ENCODE measurements at places on chromosomes 3 and 15.
A peak's percentile ranks its signal among the peaks of the same experiment; 100 is the strongest.

GRCh38 chr15:33150971-33151370 is 43.5 kb downstream of the FMN1 start:
- no peak for DNase-seq

GRCh38 chr3:127694467-127695215 is 21.9 kb downstream of the ABTB1 start:
- no peak for DNase-seq

GRCh38 chr3:184565421-184566211 is 4.0 kb downstream of the EPHB3 start:
- peak; percentile 78 for DNase-seq

DNA sequence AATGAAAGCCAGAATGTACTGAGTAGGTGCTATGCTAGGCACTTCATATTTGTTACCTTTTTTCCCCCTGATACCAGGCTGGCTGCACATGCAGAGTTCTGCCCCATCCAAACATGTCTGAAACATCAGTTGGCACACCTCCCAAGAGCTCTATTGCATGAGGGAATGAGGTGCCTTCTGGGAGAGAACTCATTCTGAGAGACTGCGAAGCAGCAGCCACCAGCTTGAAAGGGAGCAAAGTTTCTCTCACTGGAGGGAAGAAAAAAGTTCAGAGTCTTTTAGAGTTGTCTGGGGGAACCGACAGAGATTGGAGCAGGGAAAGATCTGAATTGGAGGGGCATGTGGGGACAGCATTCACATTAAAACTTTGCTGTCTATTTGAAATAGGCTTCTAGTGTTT is 84.1 kb downstream of the AGBL1 start:
- no peak for DNase-seq

- no peak for DNase-seq
Observed at GRCh38 chr3:193905541-193906396, 230.2 kb upstream of the HES1 start.

GRCh38 chr15:78950902-78951840 is 6.3 kb upstream of the CTSH start:
- no peak for DNase-seq

- DNase-seq: peak; percentile 67
Observed at GRCh38 chr3:47912006-47912504, 104.2 kb downstream of the MAP4 start.

DNA sequence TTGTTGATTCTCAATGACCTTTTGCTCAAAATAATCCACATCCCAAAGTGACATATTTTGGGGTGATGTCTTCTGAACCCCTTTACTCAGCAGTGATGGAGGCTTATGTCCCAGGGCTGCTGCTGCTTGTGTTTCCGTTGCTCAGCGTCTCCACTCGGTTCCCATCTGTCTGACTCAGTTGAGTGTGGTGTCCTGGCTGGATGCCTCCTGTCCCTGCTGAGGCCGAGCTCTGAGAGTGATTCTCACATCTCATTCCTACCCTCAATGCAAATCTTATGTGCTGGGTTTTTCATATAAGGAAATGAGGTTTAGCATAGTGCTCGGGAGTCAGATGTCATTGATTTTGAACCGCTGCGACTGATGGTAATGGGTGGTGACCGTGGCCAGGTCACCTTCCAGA is 247.4 kb downstream of the GABRG3 start:
- DNase-seq: no peak

DNA sequence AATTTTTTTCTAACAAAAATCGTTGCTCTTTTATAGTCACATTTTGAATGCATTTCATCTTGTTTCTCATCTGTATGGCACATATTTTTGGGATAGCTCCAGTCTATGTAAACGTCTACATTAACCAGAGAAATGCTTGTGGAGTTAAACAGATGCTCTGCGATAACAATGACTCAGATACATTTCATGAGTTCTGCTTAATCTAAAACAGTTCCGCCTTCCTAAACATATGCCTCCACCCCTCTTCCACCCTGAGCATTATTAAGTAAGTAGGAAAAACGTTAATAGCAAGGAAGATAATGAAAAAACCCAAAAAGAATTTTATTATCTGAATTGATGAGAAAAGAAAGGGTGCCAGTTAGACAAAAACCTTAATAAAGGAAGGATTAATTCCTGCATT is 396.1 kb downstream of the TUSC7 start:
- DNase-seq: no peak

GRCh38 chr3:192928016-192928415 is 10.4 kb upstream of the MB21D2 start:
- no peak for DNase-seq

GRCh38 chr3:153595186-153595815 is 433.3 kb downstream of the RAP2B start:
- no peak for DNase-seq

GRCh38 chr3:115100806-115101205 is 46.3 kb downstream of the ZBTB20 start:
- DNase-seq: no peak

DNA sequence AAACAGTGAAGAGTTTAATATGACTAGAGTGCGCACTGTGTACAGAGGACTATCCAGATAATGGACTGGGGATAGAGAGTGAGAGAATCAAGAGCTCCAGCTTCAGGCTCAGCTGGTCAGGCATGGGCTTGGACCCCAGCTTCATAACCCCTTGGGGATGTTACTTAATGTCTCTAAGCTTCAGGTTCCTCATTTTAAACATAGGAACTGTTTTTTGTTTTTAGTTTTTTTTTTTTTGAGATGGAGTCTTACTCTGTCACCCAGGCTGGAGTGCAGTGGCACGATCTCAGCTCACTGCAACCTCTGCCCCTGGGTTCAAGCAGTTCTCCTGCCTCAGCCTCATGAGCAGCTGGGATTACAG is 9.9 kb upstream of the BRPF1 start:
- DNase-seq: no peak

- DNase-seq: no peak
Observed at GRCh38 chr3:32709346-32709745, 24.4 kb downstream of the CNOT10 start.

GRCh38 chr15:41979493-41980266 is 7.3 kb upstream of the EHD4 start:
- peak; percentile 31 for DNase-seq

GRCh38 chr15:64751464-64751863 is 23.9 kb downstream of the RBPMS2 start:
- no peak for DNase-seq

DNA sequence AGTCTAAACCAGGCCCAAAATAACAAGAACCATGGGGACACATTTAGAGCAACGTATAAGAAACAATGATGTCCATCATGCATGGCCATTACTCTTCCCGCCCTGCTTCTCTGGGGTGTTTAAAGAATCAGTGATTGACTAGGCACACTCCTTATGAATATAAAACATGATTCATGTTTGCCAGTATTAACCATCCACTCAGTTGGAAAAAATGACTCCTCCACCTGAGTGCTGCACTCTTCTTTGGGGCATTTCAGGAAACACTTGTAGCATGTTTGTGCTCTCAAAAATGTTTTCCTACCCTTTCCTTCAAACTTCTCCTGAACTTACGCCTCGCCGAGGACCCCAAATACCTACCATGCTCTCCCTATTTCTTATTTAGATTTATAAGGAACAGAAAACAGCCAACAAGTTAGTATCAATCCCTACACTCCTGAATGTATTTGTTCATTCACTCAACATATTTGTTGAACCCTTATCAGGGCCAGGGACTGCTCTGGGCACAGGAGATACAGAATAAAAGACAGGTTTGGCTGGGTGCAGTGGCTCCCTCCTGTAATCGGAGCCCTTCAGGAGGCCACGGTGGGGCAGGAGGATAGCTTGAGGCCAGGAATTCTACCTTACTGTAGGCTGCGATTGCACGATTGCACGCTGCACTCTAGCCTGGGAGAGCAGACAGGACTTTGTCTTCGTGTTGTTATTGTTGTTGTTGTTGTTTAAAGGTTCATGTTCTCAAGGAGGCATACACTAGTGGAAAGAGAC is 137.0 kb downstream of the TMCO5A start:
- no peak for DNase-seq

DNA sequence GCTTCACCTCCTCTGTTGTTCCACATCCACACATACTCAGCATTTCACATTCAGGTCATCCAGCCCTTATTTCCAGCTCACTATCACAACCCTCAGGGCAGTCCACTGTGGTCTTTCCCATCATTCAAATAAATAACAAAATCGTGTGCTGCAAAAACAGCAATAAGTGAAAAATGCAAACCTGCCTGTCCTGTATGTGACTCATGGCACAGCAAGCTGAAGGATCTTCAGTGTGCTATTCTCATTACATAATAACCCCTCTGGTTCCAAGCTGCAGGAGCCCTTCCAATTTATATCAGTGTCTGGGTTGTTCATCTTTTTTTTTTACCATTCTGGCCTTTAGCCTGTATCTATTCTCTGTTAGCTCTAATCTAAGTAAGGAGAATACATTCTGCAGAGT is 185.3 kb upstream of the UBE2E2 start:
- DNase-seq: no peak

DNA sequence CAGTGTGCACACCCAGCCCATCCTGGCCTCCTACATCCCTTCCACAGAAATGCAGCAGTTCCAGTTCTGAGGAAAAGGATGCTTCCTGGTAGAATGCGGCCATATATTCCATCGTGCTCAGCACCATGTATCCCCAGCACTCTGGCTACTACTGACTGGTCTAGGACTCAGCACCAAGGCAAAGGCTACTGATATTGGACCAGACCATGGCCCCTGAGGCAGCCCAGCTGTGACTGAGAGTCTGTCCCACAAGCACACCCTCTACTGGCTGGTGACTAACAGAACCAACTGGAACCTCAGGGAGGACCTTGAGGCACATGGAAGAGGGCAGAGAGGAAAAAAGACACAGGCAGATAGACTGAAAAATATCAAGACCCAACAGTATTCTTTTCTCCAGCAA is 30.0 kb downstream of the TARS3 start:
- no peak for DNase-seq

- DNase-seq: no peak
Observed at GRCh38 chr3:4849739-4850138, 129.5 kb upstream of the BHLHE40 start.

GRCh38 chr3:104873331-104873730 is 493.4 kb upstream of the ALCAM start:
- DNase-seq: no peak

- DNase-seq: no peak
Observed at GRCh38 chr3:45644791-45645201, 44.4 kb upstream of the SACM1L start.

DNA sequence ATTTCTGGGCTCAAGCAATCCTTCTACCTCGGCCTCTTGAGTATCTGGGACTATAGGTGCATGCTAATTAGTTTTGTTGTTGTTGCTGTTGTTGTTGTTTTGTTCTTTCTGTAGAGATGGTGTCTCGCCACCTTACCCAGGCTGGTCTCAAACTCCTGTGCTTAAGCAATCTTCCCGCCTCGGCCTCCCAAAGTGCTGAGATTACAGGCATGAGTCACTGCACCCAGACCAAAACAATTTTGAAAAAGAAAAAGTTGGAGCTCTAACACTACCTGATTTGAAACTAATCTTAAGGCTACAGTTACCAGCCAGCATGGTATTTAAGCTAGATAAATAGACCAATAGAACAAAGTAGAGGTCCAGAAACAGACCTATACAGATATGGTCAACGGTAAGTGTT is 29.8 kb downstream of the KPNA1 start:
- no peak for DNase-seq

DNA sequence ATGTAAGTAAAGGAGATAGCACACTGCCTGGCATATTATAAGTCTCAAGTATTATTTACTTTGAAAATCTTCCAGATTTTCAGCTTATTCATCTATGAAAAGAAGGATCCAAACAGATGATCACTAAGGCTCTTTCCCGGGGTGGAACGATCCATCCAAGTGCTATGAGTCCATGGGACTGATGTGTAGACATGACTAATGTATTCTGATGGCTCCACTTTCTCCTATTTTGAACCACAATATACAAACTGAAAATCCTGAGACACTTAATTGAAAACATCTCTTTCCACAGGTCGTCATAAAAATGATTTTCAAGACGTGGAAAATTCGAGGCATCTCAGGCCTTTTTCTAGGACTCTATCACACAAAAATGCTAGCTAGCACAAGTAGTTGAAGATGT is 33.4 kb upstream of the CHRM5 start:
- no peak for DNase-seq

DNA sequence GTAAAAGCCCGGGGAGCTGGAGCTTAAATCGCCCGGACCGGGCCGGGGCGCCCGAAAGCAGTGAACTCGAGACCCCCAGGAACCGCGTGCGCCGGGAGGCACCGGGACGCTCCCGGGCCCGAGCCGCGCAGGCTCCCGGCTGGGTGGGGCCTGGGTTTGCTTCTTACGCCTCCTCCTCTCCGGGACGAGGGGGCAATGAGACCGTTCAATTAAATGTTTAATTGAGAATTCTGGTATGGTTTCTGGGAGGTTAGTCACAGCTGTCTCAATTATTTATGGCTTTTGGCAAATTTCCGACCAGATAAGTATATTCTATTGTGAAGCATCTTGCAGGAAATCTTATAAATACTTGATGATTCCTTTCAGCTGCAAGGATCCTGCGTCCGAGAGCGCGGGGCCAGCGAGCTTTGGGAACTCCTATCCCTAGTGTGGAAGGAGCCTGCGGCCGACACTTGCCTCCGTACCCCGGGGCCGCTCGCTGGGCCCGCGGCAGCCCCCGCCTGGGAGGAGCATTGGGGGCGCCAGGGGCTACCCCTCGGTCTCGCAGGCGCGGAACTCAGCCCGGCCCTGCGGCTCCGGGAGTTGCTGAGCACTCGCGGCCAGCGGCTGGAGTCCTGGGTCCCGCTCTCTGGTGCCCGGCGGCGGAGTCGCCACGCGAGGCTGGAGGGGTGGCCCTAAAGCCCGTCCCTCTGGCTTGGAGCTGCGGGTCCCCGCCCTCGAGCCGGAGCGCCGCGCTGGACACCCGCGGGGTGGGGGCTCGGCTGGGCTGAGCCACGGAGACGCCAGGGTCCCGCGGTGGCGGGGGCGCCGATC is 10.3 kb downstream of the ISL2 start:
- DNase-seq: no peak

GRCh38 chr15:49673861-49674260 is 53.0 kb downstream of the DTWD1 start:
- no peak for DNase-seq

- no peak for DNase-seq
Observed at GRCh38 chr15:52105846-52106245, 6.7 kb downstream of the BCL2L10 start.

GRCh38 chr3:13173186-13173585 is 100.0 kb upstream of the IQSEC1 start:
- no peak for DNase-seq

DNA sequence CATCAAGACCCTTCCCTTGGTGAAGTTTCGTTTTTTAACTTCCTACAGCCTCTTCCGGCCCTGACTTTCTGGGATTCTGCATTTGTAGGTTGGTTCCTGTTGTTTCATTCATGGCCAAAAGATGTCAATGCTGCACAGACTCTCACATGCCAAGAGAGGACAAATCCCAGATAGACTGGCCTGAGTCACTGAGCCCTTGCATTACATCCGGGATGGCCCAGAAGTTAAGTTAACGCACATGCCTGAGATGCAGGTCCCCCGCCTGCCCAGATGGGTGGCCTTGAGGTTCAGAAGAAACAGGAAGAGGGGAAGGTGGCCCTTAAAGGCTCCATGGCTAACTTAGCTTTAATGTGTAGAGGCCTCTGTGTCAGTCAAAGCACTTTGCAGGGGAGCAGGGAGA is 51.6 kb upstream of the SRGAP3 start:
- DNase-seq: no peak

- DNase-seq: no peak
Observed at GRCh38 chr3:125462722-125463299, 57.2 kb downstream of the SNX4 start.

GRCh38 chr15:25385986-25386385 is 52.8 kb downstream of the UBE3A start:
- DNase-seq: no peak

Data from lower leg skin (tissue), 4 donors.